H9 (cell line): ENCODE measurements at places on chromosomes 1 and 21. TPM values are rescaled to one million over a fixed set of nuclear protein-coding genes. Genes with fewer than 3 reads are reported as not detected.

DNA sequence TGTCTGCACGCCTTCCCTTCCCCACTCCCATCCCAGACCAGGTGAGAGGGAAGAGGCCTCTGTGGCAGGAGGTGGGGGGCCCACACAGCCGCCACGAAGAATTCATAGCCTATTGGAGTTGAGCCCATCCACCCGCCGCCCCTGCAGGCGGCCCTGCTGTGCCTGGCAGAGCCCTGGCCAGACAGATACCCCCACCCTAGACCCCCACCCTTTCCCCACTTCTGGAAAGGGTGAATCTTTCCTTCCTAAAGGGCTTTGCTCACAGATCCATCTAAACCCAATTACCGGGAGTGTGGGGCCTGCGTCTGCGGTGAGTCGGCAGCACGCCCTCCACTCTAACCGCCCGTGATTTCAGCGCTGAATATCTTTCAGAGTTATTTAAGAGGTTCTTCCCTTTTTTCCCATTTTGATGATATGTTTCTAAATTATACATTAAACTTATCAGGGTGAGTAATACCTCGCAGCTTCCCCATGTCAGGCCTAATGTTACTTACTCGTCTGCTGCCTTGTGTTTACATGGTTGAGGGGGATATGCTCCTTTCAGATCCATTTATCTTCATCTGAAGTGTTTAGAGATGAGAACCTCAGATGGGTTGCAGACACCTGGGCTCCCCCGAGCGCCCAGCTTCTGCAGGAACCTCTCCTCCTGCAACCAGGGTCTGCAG lies 183.9 kb upstream of the VAMP3 start:
- DNase-seq = no peak

Gene GJC2
- total RNA-seq = 1.4 and 1.6 TPM in 2 replicates

Gene C1orf56
- 3.6 and 4.8 TPM in 2 replicates for total RNA-seq

DNA sequence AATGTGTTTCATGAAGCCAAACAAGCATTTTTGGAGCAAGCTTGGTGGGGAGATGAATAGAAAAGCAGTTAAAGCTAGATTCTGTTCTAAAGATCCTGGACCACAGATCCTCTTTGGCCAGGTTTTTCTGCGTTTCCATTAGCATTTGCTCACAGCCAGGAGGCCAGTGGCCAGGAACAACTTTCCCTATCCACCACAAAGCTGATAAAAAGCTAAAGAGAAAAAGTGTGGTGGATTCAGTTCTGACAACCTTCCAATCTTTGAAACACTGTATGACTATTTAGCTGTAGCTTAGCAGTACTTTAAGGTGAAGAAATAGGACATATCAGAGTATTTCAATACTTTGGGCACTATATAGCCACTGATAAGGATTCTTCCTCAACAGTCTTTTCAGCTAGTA lies 3.0 kb upstream of the NEK7 start:
- no peak for DNase-seq

Gene PLCH2
- 0.09 and 0.18 TPM in 2 replicates for total RNA-seq

DNA sequence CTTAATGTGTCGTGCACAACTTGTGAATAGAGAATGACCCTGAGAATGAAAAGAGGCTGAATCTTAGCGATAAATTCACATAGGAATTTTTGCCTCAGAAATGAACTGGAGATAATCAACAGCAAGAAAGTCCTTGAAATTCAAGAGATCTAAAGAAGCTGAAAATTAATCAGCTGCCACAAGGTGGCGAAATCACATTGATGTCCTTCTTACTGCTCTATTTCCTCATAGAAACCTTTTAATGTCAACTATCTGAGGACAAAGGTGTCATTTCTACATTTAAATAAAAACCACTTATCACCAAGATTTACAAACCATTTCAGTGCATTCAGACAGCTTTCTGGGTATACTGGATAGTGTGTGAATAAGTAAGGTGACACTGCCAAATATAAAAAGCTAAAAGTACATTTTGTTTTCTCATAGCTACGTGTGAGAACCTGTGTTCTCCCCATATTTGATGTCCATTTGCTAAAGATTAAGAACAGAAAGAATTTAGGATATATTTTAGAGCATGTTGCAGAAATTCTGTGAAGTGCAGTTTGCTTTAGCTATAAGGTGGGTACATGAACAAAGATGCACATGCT lies 485.3 kb upstream of the PTBP2 start:
- no peak for DNase-seq
